ENCODE measurements at places on chromosomes 1 and 21.
A peak's percentile ranks its signal among the peaks of the same experiment; 100 is the strongest.

- no peak for DNase-seq
Observed at GRCh38 chr1:230807029-230807428, 59.8 kb downstream of the CAPN9 start.

GRCh38 chr1:17831597-17831996 lies 76.5 kb downstream of the ACTL8 start:
- DNase-seq, result peak; percentile 61

GRCh38 chr1:91619881-91620280 lies 119.2 kb downstream of the CDC7 start:
- no peak for DNase-seq

- peak; percentile 85 for DNase-seq
Observed at GRCh38 chr1:196651637-196652215, at the start of gene CFH. TSS of gene CFH (plus strand) at chr1:196652043. CDS start at chr1:196652118, 75 bp downstream.

DNA sequence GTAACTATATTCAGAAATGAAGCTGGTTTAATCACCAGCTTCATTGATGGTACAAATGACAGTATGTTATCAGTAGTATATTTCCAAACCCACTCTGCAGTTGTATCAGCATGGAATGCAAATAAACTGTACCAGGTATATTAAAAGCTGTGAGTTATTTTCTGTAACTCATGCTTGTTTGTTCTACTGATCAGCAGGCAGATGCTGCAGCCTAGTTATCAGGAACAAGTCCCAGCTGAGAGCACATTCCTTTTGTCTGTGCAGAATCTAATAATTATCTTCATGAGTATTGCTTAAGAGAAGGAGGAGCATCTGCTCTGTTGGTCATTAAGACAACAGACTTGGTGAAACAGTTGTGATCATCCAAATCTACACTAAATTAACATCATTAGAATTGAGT lies 1331.1 kb downstream of the MRPL39 start:
- peak; percentile 3 for DNase-seq

DNA sequence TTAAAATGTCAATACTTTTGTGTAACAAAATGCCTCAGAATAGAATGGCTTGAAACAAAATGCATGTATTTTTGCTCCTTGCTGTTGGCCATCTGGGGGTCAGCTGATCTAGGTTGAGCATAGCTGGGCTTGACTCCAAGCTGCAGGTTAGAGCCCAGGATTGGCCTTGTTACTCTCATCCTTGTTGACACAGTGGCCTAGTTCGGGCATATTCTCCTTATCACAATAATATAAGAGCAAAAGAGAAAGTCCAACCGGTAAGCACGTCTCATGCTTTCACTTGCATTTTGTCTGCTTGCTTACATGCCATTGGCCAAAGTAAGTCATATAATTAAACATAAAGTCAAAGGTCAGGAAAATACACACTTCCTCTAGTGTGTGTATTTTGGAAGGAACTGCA lies 456.2 kb downstream of the KCNT2 start:
- DNase-seq, result no peak

- DNase-seq, result no peak
Observed at GRCh38 chr1:18486195-18486594, 5.5 kb downstream of the KLHDC7A start.

DNA sequence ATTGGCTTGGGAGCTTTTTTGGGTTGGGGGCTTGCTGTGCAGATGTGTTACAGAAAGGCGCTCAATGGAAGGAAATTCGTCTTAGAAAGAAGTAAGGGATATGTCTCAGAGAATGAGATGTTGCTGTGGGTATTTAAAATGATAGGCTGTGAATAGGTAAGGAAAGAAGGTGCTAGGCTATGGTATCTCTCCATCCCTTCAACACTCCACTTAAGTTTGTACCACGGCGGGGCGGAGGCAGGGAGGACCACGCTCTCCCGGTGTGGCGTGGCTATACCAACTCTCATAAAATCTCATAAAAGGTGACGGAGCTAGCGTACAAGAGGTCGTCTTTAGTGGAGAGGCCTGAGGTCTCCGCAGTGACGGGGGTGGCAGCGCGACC lies 305 bp upstream of the RPS6KC1 start:
- DNase-seq, result no peak

- peak; percentile 68 for DNase-seq
Observed at GRCh38 chr1:108200687-108201051, 526 bp upstream of the SLC25A24 start.

DNA sequence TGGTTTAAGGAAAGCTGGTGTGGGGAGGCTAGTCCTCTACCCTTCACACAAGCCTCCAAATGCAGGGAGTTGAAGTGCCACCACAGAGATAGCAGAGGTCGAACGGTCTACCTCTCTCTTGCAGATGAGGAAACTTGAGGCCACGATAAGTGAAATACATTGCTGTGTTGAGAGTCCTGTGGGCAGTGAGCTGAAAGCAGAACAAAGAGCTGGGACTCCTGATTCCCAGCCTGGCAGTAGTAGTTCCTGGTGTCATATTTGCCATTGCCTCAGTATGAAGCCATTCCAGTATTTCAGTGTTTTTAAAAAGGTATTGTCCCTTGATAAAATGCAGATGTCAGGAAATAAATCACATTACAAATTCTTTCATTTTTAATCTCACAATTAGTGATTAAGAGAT lies 28.6 kb downstream of the AK4 start:
- DNase-seq, result no peak

GRCh38 chr1:162660574-162660973 lies 28.3 kb downstream of the DDR2 start:
- DNase-seq, result peak; percentile 34

GRCh38 chr1:232322162-232322734 lies 307.7 kb downstream of the SIPA1L2 start:
- no peak for DNase-seq

GRCh38 chr1:229133151-229133550 lies 137.8 kb upstream of the RAB4A start:
- no peak for DNase-seq

DNA sequence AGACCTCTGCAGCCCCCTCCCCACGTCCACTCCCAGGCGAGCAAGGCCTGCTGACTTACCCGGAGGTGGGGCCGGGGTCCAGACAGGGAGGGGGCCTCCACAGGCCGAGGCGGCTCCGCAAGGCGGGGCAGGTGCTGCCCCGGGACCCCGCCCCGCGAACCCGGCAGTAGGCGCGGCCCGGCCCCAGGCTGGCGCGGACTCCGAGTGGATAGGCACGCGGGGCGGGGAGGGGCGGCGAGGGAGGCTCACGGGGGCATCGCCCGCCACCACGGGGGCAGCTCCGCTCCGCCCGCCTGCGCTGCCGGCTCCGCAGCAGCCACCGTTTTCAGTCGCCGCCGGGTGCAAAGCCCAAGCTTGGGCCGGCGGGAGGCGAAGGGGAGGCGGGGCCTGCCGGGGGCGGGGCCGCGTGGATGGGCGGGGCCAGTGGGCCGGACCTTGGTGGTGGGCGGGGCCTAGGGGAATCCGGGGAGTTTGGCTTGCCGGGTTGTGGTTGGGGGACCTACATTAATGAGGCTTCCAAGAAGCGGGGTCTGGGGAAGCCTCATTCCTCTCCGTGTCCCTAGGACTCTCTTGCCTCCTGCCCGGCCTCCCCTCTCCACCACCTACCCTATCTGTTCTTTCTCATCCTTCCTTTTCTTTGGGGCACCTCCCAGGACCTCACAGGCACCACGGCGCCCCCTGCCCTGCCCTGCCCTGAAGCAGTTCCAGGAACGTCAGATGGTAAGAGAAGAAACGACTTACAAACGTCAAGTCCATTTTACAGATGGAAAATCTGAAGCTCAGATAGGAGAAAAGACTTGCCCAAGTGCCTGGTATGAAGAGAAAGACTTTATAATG lies at the start of gene RIMS3:
Gene RIMS3 (minus strand): TSS at position 348 of the 837 bp plus-strand sequence. CDS start 23,757 bp downstream, outside the sequence.
- DNase-seq, result peak; percentile 46

Measured in fibroblast of skin of right quadriceps (primary cell).